ENCODE measurements at places on chromosomes 3 and 15. TPM values are rescaled to one million over a fixed set of nuclear protein-coding genes. Genes with fewer than 3 reads are reported as not detected.

The CCDC191 gene
- polyA plus RNA-seq, result 10.9 TPM

The GOLGA6L7 gene
- polyA plus RNA-seq, result not detected

The SERPINI1 gene
- polyA plus RNA-seq, result 886 TPM

The COL6A6 gene
- 0.27 TPM for polyA plus RNA-seq

The KY gene
- polyA plus RNA-seq, result 3.0 TPM

The STRC gene
- 1.5 TPM for polyA plus RNA-seq

The CLSTN2 gene
- polyA plus RNA-seq, result 5.5 TPM

The XCR1 gene
- polyA plus RNA-seq, result not detected

The FEZF2 gene
- polyA plus RNA-seq, result not detected

The ZBTB11 gene
- polyA plus RNA-seq, result 12.3 TPM

The P2RY13 gene
- polyA plus RNA-seq, result 0.69 TPM

The FGF7 gene
- polyA plus RNA-seq, result 2.0 TPM

All from Purkinje cell (primary cell).